ENCODE measurements at places on chromosomes 4 and X. TPM values are rescaled to one million over a fixed set of nuclear protein-coding genes. Genes with fewer than 3 reads are reported as not detected.
A peak's percentile ranks its signal among the peaks of the same experiment; 100 is the strongest.

DNA sequence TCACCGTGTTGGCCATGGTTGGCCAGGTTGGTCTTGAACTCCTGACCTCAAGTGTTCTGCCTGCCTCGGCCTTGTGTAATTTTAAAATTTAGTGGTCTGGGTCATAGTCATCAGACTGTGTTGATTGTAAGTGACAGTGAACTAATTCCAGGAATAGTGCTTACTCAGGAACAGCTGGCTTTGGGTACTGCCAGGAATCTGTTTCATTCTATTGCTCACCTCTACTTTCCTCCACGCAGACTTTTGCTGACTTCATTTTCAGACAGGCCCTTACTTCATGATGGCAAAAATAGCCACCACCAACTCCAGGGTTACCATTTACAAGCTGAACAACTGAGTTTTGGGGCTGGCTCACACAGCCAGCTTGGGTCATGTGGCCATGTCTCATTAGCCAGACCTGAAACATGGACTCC is 54.6 kb downstream of the FNIP2 start:
- no peak for DNase-seq

DNA sequence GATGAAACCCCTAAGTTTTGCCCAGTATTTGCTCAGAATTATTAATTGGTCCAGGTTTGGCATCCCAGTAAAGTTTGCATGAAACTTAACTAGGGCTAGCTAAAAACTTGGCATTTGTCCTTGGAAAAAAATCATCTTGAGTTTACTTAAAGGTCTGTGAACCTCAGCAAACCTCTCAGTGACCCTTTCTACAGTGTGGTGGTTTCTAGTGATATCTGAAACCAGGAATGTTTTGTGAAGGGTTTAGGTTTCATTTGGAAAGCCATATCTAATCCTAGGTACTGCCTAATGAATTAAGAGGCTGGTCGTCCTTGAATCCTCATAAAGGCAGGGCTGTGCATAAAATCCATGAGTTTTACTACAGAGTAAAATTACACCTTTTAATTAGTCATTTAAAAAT is 218.5 kb upstream of the ANKRD50 start:
- no peak for DNase-seq

DNA sequence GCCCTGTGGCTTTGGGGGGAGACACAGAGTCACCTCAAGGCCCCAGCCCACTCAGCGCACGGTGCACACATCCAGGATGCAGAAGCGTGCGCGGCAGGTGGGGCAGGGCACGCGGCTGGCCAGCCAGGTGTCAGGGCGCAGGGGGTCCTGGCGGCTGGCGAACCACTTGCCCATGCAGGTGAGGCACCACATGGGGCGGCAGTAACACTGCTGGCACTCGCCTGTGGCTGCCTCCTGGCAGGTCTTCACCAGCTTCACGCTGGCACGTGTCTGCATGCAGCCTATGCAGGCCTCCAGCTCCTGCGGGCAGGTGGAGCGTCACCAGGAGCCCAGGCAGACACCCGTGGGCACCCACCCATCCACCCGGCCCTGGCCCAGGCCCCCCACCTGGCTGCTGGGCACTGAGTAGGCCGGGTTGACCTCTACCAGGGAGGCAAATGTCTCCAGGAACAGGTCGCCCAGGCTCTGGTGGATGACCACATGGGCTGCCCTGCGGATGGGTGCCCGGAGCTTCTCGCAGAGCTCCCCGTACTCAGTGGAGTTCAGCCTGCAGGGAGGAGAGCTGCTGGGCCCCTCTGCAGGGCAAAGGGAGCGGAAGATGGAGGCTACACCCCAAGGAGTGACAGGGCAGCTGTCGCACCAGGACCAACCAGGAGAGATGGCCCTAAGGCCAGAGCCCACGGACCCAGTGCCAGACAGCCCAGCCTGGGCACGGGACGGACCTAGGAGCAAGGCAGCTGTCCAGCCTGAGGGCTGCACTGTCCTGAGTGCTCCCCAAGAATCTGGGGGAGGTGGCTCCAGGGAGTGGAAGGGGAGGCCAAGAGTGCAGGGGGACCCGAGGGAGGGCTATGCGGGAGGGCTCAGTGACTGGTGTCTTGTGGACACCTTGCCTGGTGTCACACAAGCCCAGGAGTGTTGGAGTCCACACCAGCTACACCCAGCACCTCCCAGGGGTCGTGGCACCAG is 3.7 kb downstream of the TMEM129 start:
- DNase-seq, result no peak

DNA sequence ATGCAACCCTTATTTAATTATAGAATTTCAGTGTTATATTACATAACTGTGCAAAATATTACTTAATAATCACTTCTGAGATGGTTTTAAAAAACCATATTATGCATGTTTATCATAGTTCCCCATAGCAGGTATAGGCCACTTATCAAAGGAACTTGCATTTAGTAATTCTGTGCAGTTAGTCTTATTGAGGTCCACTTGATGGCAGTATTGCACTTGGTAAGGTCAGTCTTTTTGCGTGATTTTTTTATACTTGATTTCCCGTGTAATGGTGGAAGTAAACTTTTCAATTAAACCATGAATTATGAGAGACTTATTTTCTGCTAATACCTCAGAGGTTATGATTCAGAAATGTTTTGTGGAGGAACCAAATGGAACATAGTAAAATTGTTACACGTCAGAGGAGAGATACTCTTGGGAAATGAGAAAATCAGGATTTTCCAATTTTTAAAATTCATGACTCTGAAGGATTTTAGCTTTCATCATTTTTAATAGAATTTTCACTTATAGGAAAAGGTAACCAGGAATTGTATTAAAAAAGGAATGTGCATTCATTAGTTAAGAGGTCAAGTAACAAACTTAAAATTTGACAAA is 230.0 kb downstream of the CCSER1 start:
- DNase-seq, result no peak

- DNase-seq, result peak; percentile 77
These were observed 50.8 kb upstream of the TRIM2 start for GRCh38 chr4:153153339-153153871.

GRCh38 chr4:3418029-3418762 is 23.6 kb upstream of the HGFAC start:
- no peak for DNase-seq

- DNase-seq, result no peak
These were observed 91.1 kb downstream of the PCDH7 start for GRCh38 chr4:30811296-30811695.

DNA sequence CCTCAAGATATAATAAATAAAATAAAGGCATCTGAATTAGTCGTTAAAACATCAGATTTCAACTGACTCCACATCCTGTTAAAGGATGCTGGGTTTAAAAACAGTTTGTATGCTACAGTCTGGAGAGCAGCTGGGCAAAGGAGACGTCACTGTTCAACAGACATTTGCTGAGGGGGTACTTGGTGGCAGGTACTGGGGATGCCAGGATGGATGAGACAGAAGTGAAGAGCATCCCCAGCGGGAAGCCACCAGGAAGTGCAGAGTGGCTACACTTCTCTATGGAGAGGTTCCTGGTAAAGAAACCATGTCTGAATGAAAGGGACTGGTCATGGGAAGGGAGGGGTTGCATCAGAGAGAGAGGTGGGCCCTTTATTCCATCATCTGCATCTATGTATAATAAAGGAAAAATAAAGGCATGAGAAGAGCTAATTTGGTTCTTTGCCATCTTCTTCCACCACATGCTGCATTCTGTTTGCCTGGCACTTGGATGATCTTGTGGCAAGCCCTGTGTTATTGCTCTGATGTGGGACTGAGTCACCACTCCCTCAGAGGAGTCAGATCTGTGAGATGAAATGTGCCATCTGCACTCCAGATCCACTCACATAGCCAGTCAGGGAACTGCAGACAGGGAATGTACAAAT is 145.0 kb downstream of the SOWAHB start:
- DNase-seq, result no peak

GRCh38 chr4:27176881-27177280 is 316.2 kb downstream of the STIM2 start:
- DNase-seq, result no peak

- peak; percentile 63 for DNase-seq
These were observed 1.4 kb downstream of the ADGRL3 start for GRCh38 chr4:61201561-61201960.

DNA sequence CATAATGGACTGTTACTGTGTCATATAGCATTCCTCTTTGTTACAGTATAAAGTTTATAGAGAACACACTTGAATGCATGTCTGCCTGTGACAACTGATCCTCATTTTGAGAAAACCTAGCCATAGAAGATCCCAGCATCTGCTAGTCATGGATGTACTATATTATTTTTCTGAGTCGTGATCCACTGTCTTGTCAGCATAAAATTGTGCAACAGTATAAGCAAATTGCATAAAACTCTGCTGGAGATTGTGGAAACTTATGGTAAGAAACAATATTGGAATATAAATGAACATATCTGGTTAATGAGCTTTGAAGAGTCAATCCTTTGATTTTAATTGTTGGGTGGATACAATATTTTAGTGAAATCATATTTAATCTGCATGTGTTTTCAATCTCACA is 3.6 kb downstream of the NEIL3 start:
- no peak for DNase-seq

GRCh38 chr4:177573507-177573906 is 131.3 kb upstream of the AGA start:
- DNase-seq, result no peak

GRCh38 chr4:82754513-82755165 is 44.0 kb downstream of the SCD5 start:
- no peak for DNase-seq

GRCh38 chr4:82721819-82722423 is 76.7 kb downstream of the SCD5 start:
- DNase-seq, result no peak

- no peak for DNase-seq
These were observed 21.4 kb upstream of the FAM9B start for GRCh38 chrX:9055354-9055753.

- no peak for DNase-seq
These were observed 405.0 kb downstream of the AFF2 start for GRCh38 chrX:148905400-148905799.

DNA sequence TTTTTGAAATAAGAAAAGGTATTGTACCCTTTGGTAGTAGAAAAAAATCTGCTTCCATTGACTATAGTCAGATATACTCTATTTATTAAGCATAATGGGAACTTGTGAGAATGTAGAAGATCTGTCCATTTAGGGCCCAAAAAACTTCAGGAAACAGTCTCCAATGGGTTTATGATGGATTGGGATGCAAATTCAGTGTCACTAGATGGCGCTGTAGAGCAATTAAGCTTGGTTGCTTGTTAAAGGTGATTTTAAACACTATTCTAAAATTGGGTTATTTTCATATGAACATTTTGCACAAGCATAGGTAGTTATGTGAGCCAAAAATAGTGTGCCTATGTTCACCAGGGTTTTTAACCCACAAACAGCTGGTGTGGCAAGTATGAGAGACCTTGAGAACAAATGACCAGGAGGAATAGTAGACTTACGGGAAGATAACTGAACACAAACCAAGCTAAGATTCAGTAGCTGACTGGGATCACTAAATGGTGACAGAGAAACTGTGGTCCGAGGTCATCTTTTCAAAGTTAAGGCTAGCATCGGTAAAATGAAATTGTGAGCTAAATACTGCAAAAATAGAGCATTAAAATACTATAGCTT is 80.3 kb upstream of the LSM6 start:
- DNase-seq, result peak; percentile 59

GRCh38 chrX:120660637-120661036 is 30.8 kb upstream of the C1GALT1C1 start:
- DNase-seq, result no peak

- no peak for DNase-seq
These were observed 58.1 kb upstream of the ENPP6 start for GRCh38 chr4:184275766-184276165.

SYP gene
- 10.8 TPM for total RNA-seq

DOK7 gene
- not detected for total RNA-seq

ARHGAP36 gene
- total RNA-seq, result 0.32 TPM

SOD3 gene
- 5.5 TPM for total RNA-seq

BTK gene
- not detected for total RNA-seq

COL4A6 gene
- 10.4 TPM for total RNA-seq
